ENCODE measurements at places on chromosomes 1 and 21. TPM values are rescaled to one million over a fixed set of nuclear protein-coding genes. Genes with fewer than 3 reads are reported as not detected.

GRCh38 chr1:59543211-59543668 is 246.3 kb downstream of the FGGY start:
- DNase-seq = no peak

GRCh38 chr21:15134701-15135470 is 70.1 kb upstream of the NRIP1 start:
- no peak for DNase-seq

ANKRD65 gene
- total RNA-seq = not detected

DNA sequence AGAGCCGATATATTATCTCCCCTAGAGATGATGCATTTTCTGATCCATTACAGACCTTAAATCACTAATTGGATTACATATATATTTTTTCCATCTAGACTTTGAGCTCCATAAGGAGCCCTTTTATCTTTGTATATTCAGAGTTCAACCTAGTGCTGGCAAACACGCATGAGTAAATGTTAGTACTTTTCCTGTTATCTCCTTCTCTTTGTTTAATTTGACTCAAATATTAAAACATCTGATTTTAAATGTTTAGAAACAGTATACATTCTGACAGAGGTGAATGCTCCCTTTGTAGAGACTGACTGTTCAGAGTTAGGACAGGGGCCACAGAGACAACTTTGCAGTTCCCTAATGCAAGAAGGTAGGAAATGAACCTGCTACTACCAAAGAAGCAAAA is 37.1 kb downstream of the EIF2B3 start:
- no peak for DNase-seq

- no peak for DNase-seq
These were observed 125.4 kb downstream of the PTPRU start for GRCh38 chr1:29361686-29362085.

DNA sequence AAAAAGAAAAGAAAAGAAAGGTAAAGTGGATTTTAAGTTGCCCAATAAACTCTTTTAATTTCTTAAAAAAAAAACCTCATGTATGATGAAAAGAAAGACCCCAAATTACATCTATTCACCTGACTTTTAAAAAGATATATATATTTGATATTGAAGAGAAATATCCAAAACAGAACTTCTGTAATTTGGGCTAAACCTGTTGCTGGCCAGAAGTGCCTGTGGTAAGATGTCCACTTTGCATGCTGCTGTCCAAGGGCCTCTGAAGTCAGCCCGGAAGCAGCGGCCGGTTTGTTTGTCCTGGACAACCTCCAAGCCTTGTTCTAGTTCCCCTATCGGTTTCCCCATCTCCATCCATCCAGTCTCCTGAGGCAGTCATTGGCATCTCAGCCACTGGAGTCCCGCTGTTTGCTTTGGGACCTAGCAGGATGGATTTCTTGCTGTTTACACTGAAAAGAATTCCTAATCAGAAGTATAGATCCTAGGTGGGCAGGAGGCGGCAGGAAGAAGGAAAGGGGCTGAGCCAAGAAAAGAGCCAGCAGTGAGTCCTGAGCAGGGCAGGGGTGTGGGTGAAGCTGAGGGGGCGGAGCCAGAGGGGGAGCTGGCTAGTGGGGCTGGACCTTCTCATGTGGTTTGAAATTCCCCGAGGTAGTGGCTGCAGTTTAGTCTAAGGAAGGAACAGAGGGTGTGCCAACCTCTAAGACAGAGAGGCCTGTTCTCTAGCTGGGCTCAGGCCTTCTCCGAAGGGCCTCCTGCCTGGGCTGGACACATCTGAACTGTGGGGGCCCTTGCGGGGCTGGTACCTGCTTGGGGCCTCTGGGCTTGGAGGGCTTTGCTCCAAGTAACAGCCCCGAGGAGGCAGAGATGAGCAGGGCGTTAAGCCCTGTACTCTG is 3.3 kb downstream of the NCMAP start:
- peak; percentile 74 for DNase-seq

CNST gene
- total RNA-seq = 10.8 TPM

SGIP1 gene
- total RNA-seq = 26.8 TPM

AIRE gene
- not detected for total RNA-seq

DNA sequence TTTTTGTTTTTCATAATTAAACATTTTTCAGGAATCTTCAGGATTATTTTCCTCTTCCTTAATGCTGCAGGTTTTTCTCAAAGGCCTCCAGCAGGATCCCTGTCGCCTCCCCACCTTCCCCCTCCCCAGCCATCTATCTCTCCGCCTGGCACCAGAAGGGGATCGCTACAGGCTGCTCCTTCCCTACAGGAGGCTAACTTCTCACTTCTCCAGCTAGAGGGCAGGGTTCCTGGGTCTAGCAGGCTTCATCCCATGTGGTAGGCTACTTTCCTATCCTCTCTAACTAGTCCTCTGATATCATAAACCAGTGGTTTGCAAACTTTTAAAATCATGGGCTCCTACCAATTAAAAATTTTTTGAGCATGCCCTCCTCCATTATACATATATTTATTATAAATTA is 104.1 kb downstream of the KCNN3 start:
- no peak for DNase-seq

- no peak for DNase-seq
These were observed 26.9 kb upstream of the EPB41 start for GRCh38 chr1:28887419-28887834.

DNA sequence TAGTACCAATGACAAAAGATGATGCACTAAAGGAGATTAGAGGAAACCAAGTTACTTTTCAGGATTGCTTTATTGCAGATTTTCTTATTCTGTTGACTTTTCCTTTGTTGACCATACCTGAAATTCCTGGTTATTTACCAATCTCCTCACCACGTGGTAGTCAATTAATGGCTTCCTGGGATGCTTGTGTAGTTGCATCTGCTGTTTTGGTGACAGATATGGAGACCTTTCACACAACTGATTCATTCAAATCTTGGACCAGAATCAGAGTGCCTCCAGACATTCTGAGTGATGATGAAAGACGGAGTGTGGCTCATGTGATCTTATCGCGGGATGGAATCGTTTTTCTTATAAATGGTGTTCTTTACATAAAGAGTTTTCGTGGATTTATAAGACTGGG is 91.3 kb downstream of the CATSPERE start:
- DNase-seq = no peak

OR10J1 gene
- not detected for total RNA-seq

GRCh38 chr1:241443561-241443960 is 76.0 kb downstream of the FH start:
- DNase-seq = no peak

GRCh38 chr1:109114342-109114674 is 393 bp downstream of the ELAPOR1 start:
- DNase-seq = no peak

DNA sequence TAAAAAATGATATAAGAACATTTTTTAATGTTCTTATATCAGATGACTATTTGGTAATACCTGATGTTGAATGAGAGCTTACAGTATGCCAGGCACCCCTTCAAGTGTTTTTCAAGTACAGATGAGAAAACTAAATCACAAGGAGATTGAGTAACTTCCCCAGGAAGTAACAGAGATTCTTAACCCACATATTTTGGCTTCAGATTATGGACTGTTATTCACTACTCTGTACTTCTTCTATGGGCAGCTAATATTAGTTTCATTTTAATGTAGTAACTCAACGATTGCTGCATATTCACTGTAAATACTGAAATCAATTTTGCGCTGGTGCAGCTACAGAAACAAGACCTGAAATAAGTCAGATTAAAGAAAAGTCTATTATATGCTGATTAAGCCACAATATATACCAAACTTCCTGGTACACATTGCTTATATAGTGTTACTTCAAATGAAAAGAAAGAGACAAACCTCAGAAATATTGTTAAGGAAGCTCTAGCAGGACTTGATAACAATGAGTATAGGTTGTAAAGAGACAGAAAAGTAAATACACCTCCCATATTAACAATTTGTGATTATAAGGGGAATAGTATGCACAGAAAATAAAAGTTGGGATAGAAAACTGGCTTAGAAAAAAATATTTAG is 19.7 kb downstream of the DPYD start:
- no peak for DNase-seq

NAXE gene
- total RNA-seq = 150 TPM

TAL1 gene
- total RNA-seq = not detected

DNA sequence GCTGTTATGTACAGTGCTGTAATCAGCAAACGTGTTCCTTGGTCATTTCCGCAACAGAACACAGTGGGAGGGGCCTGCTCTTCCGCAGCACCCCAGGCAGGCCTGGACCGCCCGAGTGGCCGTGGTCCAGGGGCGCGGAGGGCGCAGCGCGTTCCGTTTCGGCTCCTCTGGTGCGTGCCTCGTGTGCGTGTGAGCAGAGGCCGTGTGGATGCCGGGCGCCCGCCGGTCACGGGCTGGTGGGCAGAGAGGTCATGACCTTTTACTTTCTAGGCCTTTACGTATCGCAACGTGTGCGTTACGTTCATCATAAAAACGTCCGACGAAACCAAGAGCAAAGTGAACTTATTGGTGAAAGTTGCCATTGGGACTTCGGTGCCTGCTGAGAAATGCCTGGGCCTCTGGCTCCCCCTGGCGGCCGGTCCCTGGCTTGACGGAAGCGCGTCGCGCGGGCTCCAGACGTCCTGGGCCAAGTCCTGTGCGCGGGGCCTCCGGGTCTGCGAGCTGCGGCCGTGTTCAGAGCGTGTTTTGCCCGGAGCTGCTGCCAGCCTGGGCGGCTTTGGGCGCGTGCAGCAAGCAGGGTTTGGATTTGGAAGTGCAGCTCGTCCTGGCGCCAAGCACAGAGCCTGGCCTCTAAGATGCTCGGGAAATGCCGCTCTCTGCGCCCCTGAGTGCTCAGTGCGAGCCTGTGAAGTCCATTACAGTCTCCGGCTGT is 34.4 kb downstream of the COL18A1 start:
- peak; percentile 98 for DNase-seq

GRCh38 chr1:33392639-33393038 is 38.3 kb downstream of the PHC2 start:
- DNase-seq = no peak

DNA sequence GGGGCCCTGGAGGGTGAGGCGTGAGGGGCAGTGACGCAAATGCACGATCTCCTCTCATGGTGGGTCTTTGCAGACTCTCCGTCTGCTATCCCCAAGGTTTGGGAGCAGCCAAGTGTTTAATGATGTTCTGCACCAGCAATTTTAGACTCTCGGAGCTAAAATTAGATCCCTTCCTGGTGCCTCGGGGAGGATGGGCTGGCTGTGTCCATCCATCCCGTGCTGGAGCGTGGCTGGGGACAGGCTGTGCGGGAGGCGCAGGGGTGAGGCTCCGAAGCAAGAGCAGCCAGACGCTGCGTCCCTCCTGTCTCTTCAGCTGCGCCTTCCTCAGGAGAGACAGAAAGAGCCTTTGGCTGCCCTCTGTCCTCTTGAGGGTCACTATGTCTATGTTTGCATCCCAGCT is 387.6 kb downstream of the CAMTA1 start:
- DNase-seq = peak; percentile 1

RGS13 gene
- not detected for total RNA-seq
